ENCODE measurements at places on chromosomes 6 and 20.

DNA sequence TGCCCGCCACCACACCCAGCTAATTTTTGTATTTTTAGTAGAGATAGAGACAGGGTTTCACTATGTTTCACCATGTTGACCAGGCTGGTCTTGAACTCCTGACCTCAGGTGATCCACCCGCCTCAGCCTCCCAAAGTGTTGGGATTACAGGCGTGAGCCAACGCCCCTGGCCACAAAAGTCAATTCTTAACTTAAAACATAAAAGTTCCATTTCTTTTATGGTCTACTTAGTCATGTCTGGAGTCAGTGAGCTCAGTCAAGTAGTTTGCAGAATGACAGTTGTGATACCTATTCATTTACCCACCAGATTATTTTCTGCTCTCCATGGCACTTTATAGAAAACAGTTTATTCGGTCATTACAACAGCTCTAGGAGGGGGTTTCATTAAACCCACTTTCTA lies 103.1 kb upstream of the ESR1 start:
- no peak for ATAC-seq

DNA sequence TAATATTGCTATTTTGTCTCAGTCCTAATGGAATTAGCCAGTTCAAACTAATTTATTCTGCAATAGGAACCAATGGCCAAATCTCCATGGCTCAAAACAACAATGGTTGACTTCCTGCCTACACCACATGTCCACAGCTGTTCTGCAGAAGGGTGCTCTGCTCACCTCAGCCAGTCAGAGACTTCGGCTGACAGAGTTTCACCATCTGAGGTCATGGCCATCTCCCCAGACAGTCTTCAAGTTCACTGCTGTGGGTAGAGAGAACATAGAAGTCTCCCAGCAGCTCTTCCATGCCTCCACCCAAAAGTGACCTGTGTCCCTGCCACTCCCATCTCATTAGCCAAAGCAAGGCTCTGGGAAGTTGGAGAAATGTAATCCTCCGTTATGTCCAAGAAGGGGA lies 65.1 kb upstream of the FOXC1 start:
- ATAC-seq, result no peak

GRCh38 chr6:163414946-163415619 lies 565 bp downstream of the QKI start:
- peak; percentile 1 for ATAC-seq

- no peak for ATAC-seq
Measured at GRCh38 chr6:3616565-3617176, 134.8 kb downstream of the PXDC1 start.

- ATAC-seq, result no peak
Measured at GRCh38 chr6:75608956-75609533, 7.4 kb downstream of the SENP6 start.

DNA sequence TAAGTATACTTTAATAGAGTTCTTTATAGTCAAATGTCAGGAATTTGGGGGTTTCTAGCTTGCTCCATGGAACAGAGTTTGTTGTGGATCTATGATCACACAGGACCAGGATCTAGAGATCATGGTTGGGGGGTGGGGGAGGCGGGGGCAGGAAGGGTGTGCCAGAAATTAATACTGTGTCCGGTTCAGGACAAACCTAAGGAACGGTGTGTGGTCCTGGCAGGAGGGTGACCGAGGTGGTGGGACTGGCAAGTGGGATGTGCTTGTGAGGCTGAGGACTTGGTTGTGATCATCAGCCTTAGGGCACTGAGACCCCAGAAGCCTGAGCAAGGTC lies 27.9 kb downstream of the GSTA3 start:
- ATAC-seq, result no peak

DNA sequence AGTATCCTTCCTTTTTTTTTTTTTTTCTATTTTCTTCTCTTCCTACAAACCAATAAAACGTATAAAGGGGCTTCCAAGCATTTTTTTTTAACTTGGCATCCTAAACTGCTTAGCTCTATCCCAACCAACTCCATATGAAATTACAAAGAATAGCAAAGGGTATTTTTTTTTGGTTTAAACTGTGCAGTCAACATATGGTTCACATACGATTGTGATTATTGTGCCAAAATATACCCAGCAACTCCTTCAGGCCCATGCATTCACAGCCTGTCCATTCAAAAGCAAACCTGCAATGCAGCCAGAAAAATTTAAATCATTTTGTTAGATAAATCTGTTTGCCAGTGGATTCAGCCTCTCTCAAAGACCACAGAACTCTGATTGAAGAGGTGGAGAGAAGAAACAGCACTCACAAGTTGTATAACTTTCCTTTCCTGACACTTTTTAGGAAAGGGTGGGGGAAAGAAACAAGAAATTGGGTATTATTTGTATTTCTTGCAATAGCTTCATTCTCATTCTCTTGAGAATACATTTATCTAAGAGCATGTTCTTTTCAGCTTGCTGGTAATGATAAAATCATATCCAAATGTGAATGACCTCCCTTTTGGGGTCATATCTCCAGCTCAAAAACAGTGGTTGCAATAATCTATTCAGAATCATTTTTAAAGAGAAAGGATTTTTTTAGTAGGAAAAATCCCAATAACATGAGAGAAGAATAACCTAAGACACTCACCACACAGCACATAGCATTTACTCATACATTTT lies 701.3 kb upstream of the CHD6 start:
- no peak for ATAC-seq

GRCh38 chr6:23929201-23929600 lies 196.8 kb upstream of the NRSN1 start:
- ATAC-seq, result no peak

DNA sequence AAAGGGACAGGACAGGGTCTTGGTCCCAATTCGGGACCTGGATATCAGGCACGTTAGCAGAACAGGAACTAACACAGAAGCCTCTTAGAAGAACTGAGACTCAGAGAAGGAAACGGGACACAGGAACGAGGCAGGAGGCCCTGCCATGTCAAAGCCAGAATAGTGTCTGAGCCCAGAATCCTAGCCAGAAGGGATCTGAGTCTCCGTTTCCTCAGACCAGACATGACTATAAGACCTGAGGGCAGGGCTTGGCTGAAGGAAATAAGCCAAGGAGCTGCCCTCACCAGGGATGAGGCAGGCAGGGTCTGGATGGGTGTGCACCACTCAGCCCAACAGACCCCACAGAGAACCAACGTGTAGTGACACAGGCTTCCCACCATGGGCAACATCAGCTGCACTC lies 40.3 kb downstream of the TRERF1 start:
- no peak for ATAC-seq

DNA sequence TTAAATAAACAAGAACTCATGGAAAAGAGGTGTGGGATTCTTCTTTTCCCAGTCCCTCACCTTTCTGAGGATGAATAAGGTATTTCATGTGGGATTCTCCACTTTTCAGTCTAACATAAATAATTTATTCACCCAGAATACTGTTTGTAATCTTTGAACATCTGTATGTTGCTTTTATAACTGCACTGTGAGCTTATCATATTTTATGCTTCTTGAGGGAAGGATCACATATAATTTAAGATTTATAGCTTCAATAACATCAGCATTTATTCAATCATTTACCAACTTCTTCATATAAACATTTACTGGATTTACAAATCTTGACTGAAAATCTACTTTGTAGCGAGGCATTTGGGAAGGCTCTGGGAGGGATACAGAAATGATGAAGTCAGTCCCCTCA lies 154.2 kb upstream of the KCNK16 start:
- ATAC-seq, result no peak

DNA sequence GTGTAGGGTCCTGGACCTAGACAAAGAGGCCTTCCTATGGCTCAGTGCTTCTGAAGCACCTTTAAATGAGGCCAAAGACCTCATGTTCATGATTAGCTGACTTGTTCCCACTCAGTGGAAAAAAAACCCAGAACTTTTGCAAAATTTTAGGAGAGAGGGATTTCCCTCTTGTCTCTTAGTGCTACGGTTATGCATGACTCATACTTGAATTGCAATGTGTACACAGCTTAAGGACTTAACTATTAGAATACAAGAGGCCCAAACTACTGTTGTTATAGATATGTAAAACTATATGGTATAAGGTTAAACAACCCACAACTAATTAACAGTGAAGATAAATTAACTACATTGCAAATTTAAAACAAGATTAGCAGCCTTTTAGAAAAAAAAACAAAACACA lies 32.3 kb upstream of the HLA-A start:
- ATAC-seq, result no peak

DNA sequence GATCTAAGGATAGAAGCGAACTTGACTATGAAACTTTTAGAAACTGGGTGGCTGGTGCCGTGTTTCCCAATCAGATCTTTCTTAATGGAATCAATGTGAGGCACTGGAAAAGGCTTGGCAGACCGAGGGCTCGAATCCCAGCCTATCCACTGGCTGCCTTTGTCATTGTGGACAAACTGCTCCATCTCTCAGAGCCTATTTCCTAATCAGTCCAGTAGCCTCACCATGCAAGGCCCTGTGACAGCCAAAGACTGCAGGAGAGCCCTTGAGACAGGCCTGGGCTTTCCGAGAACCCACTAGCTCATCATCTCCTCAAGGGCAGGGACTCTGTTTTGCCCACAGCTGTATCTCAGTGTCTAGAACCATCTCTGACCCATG lies 43.4 kb downstream of the SPDEF start:
- ATAC-seq, result no peak

- peak; percentile 54 for ATAC-seq
Measured at GRCh38 chr6:107820338-107821261, 3.5 kb downstream of the SCML4 start.

DNA sequence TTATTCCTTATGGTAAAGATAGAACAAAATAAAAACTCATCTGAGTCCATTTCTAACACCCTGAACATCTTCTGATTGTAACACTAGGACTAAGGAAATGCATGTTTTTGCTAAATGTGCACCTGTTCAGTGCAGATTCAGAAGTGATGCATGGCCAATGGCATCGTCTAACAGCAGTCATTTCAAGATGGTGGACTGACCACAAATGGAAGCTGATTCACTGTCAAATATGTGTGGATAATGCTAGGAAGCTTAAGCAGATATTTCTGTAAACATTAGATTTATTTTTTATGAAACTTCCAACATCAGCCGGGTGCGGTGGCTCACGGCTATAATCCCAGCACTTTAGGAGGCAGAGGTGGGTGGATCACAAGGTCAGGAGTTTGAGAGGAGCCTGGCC lies 394.8 kb downstream of the SAMD5 start:
- ATAC-seq, result no peak

DNA sequence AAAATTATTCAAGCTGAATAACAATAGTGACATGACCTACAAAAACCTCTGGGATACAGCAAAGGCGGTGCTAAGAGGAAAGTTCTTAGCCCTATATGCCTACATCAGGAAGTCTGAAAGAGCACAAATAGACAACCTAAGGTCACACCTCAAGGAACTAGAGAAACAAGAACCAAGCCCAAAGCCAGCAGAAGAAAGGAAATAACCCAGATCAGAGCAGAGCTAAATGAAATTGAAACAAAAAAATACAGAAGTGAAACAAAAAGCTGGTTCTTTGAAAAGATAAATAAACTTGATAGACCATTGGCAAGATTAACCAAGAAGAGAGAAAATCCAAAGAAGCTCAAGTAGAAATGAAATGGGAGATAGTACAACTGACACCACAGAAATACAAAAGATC lies 47.6 kb upstream of the NOTCH4 start:
- ATAC-seq, result peak; percentile 82

- no peak for ATAC-seq
Measured at GRCh38 chr6:13667655-13668054, 44.0 kb downstream of the RANBP9 start.

DNA sequence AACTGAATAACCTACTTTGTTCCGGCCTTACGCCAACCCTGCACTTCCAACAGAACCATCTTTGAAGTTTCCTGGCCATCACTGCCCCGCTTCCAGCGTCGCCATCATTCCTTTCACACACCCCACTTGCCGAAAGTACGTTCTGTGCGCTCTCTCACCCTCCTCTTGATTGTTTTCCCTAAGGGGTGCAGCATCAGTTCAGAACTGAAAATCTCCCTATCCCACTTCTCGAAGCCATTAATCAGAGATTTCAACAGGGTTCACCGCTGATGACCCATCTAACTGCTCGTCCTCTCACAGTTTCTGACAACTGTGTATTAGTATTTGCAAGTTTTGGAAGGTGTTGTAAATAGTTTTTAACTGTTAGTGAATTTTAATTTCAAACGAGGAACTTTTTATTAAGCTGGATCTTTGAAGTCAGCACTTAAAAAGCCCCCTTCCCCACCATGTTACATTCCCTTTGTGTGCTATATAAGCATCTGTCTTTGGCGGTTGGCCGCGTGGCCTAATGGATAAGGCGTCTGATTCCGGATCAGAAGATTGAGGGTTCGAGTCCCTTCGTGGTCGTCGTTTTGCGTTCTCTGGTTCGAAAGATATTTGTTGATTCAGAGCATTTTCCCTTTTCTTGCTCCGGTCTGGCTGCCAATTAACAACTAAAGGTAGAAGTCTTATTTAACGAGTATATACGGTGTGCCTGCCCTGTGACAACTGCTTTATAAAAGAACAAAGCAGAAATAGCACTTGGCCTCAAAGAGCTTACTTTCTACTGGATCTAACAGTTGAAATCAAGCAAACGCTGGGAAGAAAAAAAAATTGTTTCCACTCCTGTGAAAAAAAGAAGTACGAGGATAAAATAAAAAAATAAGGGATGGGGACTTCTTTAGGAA lies 42.6 kb downstream of the TRIM27 start:
- no peak for ATAC-seq

GRCh38 chr6:88445188-88445965 lies 279.2 kb upstream of the CNR1 start:
- ATAC-seq, result no peak

- ATAC-seq, result no peak
Measured at GRCh38 chr20:61185181-61185580, 66.9 kb upstream of the CDH4 start.

DNA sequence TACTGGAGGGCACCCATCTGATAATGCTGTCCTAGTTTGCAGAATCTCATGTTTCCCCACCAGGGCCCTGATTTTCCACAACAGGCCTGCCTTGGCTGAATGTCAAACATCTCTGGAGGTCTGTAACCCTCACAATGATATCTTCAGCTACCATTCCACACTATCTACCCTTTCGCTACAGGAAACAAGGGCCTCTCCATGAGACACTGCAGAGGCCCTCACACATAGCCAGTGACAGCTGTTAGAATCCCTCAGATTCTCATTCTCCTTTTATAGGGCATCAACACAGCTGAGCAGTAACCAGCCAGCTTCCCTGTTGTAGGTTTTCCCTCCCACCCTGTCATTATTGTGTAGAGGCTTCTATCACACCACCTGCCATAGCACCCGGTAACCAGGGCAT lies 29.6 kb upstream of the MICB start:
- no peak for ATAC-seq

- ATAC-seq, result peak; percentile 25
Measured at GRCh38 chr20:24708411-24709295, 239.2 kb downstream of the SYNDIG1 start.
